ENCODE measurements at places on chromosomes 2 and 18.

DNA sequence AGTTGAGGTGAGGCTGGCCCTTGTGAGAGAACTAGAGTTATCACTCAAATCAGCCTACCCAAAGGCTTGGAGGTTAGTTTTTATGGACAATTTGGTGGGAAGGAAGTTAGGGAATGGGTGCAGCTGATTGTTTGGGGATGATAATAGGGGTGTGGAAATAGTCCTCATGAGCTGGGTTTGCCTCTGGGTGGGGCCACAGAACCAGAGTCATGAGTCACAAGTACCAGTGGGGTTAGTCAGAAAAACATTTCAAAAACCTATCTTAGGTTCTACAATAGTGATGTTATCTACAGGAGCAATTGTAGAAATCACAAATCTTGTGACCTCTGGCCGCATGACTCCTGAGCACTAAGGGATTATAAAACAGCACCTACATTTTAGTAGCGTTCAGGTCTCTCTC is 630.1 kb upstream of the PIK3C3 start:
- DNase-seq = no peak

GRCh38 chr18:28039078-28039477 is 137.9 kb downstream of the CDH2 start:
- no peak for DNase-seq

GRCh38 chr2:232439758-232440135 is 16.2 kb upstream of the ALPI start:
- DNase-seq = no peak

DNA sequence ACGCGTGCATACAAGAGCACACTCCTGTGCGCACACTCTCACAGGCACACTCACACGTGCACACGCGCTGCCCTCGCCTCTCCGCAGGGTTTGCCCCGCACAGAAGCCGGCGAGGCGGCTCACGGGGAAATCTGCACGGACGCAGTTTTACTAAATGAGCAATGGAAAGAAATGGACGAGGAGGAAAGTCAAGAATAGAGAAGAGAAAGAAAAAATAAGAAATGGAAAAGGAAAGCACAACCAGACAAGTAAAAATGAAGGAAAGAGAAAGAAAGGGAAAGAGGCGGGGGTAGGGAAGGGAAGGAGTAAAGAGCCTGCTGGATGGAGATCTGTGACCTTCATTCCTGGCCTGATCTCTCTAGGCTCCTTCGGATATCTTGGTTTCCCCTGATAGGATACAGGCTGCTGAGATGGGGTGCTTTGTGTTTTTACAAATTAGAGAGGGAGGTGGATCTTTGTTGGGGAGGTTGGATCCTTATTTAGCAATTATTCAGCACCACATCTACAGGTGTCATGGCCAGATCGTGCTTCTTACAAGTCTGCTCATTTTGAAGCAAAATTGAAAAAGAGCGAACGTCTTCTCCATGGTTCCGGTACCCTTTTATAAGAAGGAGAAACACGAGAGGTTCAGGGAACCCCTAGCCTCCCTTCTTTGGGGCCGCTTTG is 693 bp upstream of the LRP2 start:
- no peak for DNase-seq

DNA sequence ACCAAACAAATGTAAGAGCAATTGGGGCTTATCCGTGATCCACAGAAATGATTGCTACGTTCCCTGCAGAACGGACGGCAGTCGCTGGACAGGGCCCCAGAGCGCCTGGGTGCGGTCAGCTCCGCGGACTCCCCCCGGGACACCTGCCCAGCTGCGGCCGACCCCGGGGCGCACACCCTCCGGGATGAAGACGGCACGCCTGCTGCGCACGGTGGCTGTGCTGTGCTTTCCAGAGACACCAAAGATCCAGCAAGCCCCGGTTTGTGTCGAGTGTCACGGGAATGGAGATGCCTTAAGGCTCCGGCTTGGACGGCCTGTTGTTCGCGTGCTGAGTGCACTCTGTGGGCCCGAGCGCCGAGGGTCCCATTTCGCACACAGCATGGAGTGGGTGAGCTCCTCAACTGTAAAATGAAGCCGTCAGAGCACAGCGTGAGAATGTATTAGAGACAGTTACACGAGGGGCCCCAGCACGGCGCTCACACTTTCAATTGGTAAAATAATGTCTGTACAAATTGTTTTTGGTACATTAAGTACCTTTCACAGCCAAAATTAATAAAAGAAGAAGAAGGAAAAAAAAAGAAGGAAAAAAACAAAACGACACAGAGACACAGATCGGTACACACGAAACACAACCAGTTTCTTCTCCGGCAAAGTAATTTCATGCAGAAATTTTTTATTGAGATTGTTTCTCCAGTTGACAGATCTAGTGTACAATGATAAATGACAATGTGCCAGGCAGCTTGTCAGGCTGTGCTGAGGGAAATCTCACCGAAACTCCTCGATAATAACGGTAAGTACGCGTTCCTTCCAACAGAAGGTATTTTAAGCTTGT is 615.8 kb upstream of the SALL3 start:
- DNase-seq = no peak

- no peak for DNase-seq
These were observed 15.3 kb upstream of the NFE2L2 start for GRCh38 chr2:177279847-177280246.

GRCh38 chr18:60411715-60412114 is 39.1 kb upstream of the MC4R start:
- no peak for DNase-seq

- DNase-seq = no peak
These were observed 33.1 kb upstream of the POLE4 start for GRCh38 chr2:74925361-74925786.

GRCh38 chr2:30072250-30072842 is 74.5 kb upstream of the YPEL5 start:
- DNase-seq = peak; percentile 37

DNA sequence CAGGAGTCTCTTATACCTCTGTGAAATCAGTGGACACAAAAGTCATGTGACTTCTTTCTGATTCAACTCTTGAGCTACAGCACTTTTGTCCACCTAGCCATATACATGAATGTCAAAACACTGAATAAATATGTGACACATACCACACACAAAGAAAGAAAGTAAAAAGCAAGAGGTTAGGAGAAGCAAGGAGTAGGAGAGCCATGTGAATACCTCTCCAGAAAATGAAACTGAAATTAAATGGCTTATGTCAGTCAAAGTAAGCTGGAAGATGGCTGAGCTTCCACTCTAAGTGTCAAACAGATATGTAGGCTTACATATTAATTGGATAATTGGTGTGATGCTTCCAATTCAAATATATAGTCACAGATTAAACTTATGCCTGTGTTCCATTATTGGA is 1050.5 kb downstream of the BCL11A start:
- no peak for DNase-seq

Measured in GOT3 (cell line).